ENCODE measurements at places on chromosomes 2 and 18.

DNA sequence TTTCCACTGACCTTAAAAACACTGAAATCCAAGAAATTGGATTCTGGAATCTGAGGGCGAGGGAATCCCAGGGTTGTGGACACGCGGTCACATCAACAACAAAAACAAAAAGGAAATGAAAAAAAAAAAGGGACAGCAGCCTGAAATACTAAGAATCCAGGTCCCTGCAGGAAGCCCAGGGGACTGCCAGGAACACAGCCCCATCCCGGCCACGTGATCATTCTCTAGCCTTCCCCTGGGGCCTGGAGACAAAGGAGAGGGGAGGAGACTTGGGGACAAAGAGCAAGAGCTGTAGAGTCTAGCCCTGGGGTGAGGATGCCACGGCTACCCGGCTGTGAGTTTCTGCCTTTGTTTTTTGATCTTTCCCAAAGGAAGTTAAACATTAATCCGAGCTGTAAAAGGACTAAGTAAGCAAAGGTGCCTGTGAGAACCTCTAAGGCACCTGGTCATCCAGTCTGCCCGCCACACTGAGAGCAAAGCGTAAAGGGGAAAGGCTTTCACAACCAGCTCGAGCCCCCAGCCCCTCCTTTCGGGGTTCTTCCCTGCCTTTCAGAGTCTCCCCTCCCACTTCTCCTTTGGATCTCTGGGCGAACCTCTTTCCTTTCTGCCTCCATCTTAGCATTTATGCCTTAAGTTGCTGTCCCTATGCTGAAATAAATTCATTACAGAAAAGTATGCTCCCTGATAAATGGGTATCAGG lies 57.9 kb upstream of the MSH2 start:
- no peak for DNase-seq

GRCh38 chr2:216418981-216419380 lies 6.7 kb downstream of the SMARCAL1 start:
- no peak for DNase-seq

GRCh38 chr2:189858291-189858690 lies 74.0 kb downstream of the PMS1 start:
- no peak for DNase-seq

DNA sequence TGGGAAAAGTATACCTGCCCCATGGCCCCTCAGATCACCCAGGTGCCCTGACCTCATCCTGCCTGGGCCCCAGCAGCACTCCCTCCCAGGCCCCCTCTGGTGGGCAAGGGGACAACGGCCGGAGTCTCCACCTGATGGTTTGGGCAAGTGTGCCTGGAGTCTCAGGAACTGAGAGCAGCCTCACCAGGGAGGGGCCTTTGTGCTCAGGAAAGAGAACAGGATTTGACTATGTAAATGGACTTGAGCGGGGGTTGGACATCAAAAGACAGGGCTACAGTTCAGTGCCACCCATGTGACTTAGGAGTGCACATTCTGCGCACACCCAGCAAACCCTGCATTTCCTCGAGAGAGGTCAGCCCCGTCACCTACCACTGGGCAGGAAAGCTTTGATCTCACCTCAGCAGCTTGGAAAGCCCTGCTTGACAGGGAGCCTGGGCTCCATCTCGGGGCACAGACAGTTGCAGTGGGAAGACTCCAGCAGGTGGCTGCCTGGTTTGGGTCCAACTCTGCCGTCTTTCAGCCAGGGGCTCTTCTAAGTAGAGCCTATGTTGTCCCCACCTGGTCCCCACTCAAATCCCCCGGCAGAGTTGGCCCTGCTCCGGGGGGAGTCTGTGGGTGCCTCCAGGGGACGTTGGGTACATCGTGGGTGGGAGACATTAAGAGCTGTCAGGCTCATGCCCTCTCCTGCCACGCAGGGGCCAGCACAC lies 3.3 kb downstream of the INPP5D start:
- DNase-seq, result no peak

- no peak for DNase-seq
Measured at GRCh38 chr2:181632733-181633401, 24.0 kb downstream of the CERKL start.

DNA sequence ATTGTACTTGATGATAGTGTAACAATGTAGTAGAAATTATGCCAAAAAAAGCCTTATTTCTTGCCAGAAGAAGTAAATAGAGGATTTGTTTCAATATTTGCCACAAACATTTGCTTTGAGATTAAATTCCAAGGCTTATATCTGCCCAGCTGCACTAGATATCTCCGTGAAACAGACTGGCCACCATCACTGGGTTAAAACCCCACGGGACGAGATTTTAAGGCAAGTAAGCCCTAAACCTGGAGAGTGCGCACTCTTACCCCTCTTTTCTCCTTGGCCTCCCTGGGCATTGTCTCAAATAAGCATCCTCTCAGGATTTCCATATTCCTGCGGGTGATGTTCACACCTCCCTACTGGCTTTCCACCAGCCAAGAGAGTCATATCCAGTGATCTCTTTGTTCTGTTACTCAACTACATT lies 334.4 kb downstream of the AGPS start:
- no peak for DNase-seq

DNA sequence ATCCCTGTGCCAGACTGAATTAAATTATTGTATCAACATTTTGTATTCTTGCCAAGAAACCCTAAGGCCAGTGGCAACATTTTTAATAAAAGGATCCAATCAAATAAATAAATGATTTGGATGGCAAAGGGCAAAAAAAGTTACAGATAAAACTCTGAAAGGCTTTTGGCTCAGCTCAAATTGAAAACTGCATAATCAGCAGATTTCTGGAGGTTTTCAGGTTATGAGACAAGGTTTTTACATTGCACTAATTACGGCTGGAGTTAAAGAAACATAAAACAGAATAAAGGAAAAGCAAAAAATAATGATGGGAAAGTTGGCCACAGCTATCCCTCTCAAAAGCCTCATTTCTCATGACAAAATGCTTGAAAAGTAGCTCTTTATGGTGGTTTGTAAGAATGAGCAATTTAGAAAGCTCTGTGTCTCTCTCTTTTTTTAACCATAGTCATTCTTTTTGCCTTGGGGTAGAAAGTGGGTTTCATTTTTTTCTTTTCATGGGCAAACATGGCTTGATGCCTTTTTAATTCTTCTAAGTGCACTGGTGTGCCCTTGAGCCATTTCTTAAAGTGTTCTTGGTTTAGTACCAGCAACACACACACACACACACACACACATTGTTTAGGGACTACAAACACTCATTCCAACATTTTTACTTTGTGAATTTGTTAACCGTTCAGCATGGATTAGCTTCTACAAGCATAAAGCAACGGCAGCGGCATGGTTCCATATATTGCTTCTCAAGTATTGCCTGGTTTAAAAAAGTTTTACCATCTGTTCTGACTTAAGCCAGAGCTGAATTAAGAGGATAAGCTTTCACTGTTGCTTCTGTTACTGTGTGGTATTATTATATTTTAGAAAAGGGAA lies 747.1 kb upstream of the FSHR start:
- no peak for DNase-seq

- DNase-seq, result no peak
Measured at GRCh38 chr2:102235042-102235473, 48.2 kb downstream of the IL1RL2 start.

DNA sequence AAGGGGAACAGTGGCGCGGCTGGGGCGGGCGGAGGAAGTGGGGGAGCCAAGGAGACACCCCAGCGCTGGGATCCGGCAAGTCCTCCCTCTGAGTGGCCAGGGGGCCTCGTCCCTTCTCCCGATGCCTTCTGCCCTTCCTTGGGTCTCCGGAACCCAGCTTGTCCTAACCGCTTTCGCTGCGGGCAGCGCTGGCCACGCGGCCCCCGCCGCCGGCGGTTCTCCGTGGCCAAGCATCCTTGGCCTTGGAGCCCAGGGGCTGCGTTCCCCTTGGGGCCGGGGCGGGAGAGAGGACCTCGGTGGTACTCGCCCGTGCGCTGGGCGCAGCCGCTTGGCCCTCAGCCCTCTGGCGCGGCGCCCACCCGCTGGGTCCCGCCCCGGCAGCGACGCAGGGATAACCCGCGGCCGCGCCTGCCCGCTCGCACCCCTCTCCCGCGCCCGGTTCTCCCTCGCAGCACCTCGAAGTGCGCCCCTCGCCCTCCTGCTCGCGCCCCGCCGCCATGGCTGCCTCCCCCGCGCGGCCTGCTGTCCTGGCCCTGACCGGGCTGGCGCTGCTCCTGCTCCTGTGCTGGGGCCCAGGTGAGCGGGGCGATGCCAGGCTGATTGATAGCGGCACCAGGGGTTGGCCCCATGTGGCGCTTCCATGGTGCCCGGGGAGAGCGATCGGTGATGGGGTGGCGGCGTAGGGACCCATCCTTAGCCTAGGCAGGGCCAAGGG lies 128.7 kb downstream of the UXS1 start:
- DNase-seq, result peak; percentile 21

DNA sequence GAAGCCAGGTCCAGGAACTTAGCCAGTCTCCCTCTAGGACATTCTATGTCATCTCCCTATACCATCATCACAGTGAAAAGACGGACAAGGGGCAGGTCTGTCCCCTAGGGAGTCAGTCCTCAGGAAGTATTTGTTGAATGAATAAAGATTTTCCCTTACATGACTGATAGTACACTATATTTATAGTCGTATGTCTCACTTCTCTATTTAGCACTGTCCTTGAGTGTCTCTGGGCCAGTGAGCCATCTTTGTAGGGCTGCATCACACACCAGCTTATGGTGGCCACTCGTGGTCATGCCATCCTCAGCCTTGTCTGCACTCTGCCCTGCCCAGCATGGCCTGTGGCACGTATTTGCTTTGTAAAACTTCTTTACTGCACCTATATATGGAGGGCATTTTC lies 25.8 kb downstream of the PTPN18 start:
- DNase-seq, result no peak

DNA sequence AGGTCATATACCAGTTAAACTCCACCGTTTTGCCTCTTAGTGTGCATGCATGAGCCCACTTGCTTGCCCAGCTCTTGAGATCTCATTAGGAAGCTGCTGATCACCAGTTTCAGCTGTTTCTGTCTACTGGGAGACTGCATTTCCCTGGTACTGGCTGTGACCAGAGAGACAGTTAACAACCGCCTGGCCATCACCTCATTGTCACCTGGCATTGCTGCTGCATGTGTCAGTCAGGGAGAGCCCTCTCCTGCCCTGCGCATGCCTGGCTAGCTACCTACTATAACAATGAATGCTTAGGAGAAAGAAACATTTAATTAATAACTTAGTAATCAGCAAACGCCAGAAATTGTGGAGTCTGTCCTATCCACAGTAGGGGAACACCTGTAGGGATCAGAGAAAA lies 265.8 kb upstream of the CYRIA start:
- DNase-seq, result no peak

DNA sequence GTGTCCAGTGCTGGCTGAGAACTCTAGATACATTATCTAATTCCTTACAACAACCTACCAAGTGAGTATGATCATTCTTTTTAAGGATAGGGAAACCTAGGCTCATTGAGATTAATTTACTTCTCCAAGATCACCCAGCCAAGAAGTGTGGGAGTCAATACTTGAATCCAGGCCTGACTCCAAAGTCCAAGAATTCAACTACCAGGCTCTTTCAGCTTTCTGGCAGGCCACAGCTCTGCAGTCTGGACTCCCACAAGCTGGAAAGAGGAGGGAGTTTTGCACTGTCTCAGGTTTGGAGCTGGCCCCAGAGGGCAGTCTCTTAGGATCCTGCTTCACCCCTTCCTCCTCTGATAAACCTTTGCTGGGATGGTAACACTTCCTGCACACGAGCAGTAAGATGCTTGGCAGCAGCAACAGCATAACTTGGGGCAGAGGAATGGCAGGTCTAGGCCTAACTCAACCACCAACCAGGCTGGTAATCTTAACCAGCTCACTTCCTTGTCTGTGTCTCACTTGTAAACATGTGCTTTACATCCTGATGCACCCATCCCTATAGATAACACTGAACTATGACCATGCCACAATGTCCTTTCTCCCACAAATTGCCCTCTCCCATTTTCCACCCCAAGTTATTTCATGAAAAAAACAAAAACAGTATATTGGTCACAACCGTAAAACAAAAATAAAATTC lies 111.1 kb upstream of the ACAA2 start:
- no peak for DNase-seq

- no peak for DNase-seq
Measured at GRCh38 chr2:162118166-162119031, 33.6 kb downstream of the GCG start.

GRCh38 chr2:50674876-50675275 lies 357.1 kb downstream of the NRXN1 start:
- DNase-seq, result no peak

DNA sequence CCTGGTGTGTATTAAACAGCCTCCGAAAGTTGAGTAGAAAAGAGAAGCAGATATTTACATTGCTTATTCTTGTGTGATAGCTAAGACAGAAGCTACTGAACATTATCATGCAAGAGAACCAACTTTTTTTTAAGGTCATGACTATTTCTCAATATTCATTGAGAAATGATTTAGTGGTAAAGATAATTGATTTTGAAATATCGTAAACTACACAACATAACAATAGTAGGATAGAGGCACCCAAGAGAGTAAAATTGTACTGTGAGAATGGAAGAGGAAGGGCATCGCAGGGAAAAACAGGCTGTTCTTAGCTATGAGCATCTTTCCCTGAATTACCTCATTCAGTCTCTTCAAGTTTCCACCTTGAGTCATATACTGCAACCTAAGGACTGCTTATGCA lies 25.2 kb downstream of the HRH4 start:
- no peak for DNase-seq

DNA sequence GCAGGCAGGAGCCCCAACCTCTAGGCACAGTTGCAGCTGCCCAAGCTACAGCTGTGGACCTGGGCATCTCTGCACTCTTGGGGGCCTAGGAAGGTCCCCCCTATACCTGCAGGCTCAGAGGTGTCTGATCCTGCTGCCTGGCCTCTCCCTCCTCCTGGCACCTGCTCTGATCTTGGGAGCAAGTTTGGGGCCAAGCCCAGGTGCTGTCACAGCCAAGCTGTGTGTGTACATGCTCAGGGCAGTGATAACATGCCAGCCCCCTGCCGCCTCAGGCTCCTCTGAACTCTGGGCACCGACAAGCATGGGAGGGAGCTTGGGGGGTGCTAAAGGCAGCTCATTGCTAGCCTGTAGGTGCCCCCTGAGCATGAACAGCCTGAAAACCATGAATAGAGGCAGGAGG lies 829.6 kb upstream of the VRK2 start:
- DNase-seq, result no peak

DNA sequence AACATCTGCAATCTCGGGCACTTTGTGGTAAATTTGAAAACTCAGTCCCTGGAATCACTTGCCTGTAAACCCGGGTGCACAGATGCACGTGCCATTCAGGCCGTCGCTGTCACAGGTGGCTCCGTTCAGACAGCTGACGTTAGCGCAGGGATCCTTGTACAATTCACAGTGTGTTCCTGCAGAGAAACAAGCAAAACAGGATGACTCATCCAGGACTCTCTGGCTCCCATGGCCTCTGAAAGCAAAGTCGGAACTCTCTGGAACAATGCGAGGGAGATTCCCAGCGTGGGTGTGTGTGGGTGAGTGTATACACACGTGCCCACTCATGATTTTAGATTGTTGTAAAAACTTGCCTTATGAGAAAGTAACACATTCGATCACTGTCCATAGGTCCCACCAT lies 136.1 kb upstream of the PID1 start:
- DNase-seq, result no peak

DNA sequence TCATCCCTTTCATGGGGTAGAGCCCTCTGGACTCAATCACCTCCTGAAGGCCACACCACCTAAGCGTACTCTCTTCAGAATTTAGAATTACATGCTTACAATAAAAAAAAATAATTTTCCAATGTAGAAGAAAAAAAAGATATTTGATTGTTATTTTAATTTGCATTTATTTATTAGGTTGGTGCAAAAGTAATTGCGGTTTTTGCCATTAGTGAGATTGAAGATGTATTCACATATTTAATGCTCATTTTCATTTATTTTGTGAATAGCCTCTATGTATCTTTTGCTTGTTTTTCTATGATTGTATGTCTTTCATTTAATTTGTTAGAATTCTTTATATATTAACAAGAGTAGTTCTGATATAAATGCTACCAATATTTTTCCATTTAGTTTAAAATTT lies 220.5 kb downstream of the RND3 start:
- no peak for DNase-seq

Measured in activated CD4-positive, alpha-beta T cell treated with anti-CD3 and anti-CD28 coated beads for 4 hours (primary cell).